ENCODE measurements at places on chromosomes 6 and 20.

- DNase-seq, result no peak
Measured at GRCh38 chr6:43254138-43254817, 11.0 kb downstream of the TTBK1 start.

- no peak for DNase-seq
Measured at GRCh38 chr6:170006071-170006899, 254.9 kb downstream of the ERMARD start.

DNA sequence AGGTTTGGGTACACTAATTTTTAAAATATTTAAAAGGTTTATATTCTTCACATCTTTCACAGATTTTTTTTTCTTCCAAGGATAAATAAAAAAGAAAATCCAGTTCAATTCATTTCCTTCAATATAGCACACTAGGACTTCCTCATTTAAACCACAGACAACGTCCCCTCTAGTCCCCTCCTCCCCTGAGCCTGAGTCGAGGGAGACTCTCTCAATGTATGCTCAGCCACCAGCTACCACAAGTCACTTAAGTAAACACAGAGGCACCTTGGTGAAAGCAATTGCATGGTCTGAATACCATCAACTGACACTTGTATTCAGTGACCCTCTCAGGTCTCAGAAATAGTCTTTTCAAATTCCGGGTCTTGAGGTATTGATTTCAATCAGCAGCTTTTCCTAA, 88.6 kb downstream of the SIM1 start:
- peak; percentile 1 for DNase-seq

GRCh38 chr6:167758309-167759023, 68.2 kb upstream of the AFDN start:
- no peak for DNase-seq

- no peak for DNase-seq
Measured at GRCh38 chr6:89566930-89567629, 71.5 kb downstream of the LYRM2 start.

DNA sequence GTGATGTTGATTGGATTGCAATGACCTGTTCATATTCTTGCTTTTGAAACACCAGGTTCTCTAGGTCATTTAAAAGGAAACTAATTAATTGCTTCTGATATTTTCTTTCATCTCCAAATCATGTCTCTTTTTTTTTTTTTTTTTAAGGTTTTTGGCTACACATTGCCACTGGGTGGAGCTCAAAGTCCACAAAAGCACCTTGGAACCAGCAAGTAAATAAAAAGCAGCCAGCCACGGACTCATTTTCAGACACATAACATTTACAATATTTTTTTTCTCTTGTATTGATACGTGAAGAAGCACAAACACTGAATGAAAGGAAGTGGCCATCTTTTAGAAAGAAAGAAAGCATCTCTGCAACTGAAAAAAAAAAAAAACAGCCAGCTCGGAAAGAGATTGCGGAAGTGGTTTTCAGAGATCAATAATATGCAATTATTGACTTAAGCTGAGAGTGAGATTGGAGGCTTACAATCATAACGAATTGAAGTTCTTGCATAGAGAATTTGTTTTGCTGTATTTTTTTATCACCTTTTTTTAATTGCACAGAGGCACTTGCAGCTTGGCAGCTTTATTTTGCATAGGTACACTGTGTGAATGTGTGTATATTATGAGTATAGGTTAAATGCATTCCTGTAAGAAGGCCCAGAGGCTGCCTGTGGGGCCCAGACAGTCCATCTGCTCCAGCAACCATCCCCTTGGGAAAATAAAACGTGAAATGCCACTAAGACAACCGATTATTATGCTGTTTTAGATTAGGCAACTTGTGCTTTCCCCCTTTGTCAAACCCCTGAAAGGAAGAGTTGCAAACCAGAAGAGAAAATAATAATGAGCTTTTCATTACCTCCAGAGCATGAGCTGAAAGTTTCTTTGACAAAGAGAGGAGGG, 28.2 kb downstream of the CGA start:
- DNase-seq, result peak; percentile 73

GRCh38 chr6:127506894-127507293, 12.2 kb downstream of the MTCL3 start:
- no peak for DNase-seq

DNA sequence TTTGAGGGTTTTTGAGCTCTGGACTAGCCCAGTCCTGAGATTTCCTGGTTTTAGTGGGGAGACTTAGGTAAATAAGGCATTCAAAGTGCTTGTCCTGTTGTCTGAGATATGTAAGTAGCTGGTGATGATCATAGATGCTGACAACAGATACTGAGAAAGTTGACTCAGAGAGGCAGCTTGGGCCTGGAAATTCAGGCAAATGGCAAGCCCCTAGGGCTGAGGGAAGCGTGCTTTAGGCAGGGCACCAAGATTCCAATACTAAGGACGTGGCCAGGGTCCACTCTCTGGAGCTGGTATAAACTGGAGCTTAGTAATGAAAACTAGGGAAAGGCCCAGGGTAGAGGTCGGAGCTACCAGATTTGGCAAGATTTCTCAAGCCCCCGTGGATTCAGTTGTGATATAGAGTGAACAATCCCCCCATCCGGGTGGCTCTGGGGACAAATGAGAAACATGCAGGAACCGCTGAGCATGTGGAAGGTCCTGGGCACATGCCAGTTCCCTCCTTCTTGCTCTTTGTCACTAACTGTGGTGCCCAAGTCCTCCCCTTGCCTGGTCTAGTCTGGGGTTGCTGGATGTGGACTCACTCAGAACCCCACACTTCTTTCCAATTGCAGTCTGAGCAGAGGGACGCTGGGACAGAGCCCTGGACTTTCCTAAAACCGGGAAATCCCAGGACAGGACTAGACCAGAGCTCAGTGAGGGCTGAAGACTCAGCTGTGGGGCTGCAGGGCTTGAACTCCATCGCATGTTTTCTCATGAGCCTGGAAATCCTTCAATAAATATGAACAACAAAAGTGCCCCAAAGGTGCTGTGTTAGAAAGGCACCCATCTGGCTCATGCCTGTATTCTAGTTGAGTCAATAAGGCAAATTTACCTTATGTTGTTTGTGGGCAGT, 10.3 kb downstream of the SLC22A3 start:
- no peak for DNase-seq

DNA sequence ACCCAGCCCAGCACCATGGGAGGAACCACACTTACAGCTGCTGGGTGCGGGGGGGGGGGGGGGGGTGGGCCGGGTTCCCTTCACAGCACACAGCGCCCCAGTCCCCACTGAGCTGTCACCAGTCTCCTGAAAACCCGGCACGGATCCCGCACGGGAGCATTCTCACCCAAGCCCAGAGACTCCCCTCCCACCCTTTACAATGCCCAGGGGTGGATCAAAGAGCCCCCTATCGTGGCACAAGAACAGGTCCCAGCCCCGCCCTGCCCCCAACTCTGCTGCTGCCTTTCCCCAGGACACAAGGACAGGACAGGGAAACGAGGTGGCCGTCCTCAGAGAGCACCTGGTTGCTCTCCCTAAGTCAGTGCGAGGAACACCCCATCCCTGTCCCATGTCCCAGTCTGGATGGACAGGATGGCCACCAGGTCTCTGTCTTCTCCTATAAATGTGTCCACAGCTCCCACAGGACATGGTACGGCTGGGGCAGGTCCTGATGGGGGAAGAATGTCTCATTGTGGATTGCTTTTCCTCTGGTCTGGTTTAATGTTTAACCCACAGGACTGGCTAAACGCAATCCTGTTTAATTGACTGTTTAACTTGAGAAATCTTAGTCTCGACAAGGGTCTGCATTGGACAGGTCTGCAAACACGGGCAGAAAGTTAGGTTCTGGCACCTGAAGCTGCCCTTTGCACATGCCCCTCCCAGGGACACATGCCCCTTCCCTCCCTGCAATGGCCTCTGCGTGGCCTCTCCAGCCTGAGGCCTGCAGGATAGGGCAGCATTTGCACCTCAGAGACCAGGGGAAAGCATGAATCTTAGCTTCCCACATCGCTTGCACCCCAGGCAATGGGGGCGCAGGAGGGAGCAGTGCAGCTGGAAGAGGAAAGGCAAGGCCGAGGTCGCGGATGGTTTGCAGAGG, 45.3 kb downstream of the DACT2 start:
- DNase-seq, result no peak

All from NCI-H526 treated with DMSO at 0.1 percent for 48 hours (cell line).